ENCODE measurements at places on chromosomes 7 and 10. TPM values are rescaled to one million over a fixed set of nuclear protein-coding genes. Genes with fewer than 3 reads are reported as not detected.

Gene AOC1
- 0.15 TPM for total RNA-seq

DNA sequence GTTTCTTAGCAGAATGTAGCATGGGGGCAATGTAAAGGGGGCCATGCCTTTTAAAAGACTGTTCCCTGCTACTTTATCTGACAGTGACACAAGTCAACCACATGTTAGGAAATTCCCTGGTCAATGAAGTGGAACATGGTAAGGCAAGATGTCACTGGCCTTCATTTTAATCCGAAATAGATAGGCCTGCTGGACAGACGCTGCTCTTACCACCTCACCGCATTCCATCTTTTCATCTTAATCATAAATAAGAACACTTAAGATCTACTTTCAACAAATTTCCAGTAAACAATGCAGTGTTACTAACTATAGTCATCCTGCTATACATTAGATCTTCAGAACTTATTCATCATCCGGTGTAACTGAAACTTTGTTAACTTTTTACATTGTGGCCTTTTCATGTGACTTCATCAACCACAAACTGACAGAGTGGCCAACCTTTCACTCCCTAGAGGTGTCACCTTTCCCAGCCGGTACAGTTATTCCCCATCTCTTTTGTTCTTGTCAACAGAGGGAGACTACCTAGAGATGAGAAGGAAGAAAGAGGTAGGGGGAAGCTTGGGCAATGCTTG, 15.6 kb downstream of the ASB4 start:
- DNase-seq, result no peak

Gene MLXIPL
- total RNA-seq, result 7.2 TPM

GRCh38 chr7:129776362-129776722, 164.8 kb downstream of the NRF1 start:
- no peak for DNase-seq
